ENCODE measurements at places on chromosomes 3 and 15. TPM values are rescaled to one million over a fixed set of nuclear protein-coding genes. Genes with fewer than 3 reads are reported as not detected.

CPLX3 gene
- not detected for total RNA-seq

DNA sequence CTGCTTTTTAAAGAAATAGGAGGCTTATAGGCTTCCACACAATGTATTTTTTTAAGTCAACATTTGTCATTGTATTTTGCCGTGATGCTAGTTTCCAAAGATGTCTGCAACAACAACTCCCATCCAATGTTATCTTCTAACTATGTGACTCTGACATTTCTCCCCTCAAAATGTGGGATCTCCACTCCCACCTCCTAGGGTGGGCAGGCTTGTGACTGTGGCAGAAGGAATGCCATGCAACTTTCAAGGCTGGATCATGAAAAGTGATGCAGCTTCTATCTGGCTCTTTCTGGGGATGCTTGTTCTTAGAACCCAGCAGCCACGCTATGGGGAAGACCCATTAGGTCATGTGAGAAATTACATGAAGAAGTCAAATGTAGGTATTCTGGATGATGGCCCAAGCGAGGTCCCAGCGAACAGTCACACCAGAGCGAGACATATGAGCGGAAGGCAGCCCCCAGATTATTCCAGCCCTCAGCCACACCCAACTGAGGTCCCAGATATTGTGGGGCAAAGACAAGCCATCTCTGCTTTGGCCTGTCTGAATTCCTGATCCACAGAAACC, 124.3 kb downstream of the BDH1 start:
- no peak for DNase-seq

GRCh38 chr3:123521179-123521969, 63.5 kb downstream of the HACD2 start:
- DNase-seq, result no peak

DNA sequence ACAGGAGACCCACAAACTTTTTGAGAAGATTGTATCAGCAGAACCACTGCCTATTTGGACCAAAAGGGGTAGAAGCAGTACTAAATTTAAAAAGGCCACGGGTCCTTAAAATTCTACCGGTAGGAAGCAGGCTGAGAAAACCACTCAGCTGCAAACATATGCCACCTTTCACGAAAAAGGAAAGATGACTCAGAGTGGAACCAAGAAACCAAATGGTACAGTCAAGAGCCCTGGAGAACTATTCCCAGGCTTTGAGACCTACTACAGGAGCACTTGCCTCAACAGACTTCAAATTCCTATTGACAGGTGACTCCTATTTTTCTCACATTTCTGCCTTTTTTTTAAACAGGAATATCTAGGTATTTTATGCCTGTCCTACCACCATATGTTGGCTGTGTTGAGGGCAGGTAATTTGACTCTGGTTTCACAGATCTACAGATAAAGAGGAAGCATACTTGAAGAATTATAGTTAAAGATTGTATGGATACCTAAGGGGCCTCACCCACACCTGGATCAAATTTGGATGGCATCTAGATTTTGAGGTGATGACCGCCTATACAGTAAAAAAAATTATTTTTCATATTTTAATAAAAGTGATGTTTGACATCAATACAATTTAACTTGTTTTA, 10.1 kb downstream of the GOLIM4 start:
- no peak for DNase-seq

GRCh38 chr3:16140894-16141285, 33.6 kb upstream of the GALNT15 start:
- no peak for DNase-seq
